ENCODE measurements at places on chromosomes 4 and X. TPM values are rescaled to one million over a fixed set of nuclear protein-coding genes. Genes with fewer than 3 reads are reported as not detected.

DNA sequence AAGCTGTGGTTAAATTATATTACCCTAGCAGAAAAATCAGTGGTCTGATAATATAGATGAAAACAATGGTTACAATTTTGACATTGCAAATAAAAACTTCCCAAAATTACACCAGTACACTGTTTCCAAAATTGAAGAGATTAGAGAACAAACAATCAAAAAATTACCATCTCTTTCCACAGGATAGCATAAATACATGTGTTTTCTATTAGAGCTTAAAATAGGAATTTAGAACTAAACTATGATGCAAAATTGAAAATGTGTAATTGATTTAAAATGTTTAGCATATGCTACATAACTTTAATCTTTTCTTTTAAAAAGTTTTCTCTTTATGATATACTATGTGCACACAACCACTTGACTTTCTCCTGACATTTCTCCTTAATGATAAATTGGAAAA, 6.7 kb downstream of the EDNRA start:
- no peak for DNase-seq

Gene GAGE12C
- not detected for total RNA-seq

DNA sequence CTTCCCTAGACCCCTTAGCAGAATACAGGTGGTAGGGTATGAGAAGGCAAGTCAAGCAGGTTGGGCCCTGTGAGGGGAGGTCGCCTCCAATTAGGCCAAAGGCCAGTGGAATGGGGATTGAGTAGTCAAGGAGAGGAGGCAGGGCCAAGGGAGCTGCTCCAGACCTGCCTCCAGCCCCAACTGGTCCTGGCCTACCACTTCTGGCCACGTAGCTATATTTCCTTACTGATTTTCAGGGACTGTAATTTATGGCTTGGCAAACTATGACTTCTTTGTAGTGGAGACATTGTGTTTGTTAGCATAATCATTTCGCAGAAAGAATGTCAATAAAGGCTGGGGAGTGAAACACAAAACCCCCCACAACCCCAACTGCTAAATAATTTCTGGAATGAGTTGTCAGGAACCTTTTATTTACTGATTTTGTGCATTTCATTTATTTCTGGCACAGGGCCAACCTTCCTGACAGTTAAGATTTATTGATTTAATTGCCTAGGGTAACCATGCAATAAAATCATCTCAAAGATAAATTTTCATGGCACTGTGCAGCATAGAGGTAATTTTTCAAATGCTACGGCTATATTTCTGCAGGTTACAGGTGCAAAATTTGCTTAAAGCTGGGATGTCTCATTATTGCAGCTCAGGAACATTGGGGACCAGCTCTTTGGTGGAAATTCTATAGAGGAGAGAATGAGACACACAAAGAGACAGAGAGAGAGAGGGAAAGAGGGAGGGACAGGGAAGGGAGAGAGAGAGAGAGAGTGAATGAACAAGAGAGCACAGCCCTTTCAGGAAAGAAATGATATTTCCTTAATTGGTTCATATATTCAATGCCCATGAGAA, 494.9 kb downstream of the IDS start:
- DNase-seq: no peak

DNA sequence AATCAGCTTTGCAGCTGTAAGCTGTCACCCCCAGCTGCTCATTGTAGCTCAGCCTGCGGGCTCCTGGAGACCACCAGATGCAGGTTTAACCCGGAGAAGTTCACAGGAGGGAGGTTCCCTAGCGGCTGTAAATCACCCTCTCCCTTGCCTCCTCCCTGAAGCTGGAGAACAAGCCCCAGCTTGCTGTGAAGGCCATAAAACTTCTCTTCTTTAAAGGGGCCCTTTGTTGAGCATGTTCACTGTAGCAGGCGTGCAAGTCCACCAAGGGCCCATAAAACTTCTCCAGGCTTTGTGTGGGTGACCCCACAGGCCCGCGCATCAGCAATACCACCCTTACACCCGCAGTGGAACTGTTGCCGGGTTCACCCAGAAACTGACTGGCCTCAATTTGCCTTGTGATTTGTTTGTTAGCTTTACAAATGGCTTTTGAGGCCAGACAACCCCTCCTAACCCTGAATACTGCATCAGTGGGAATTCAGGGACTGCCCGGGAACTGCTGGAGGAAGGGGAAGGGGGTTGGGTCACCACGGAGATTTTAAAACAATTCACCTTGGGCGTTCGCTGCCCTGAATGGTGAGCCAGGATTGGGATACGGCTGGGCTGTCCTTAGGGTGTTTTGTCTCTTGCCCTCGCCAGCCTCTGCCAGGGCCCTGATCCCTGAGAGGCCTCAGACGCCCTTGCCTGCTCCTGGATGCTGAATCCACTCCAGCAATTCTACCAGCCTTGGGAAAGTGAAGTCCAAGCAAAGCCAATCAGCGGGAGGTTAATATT, 49.5 kb upstream of the ATP6AP2 start:
- DNase-seq: no peak

Gene SPIN2A
- 0.54 TPM for total RNA-seq

GRCh38 chr4:48112017-48112667, 21.9 kb downstream of the TXK start:
- peak; percentile 38 for DNase-seq

Gene FAM236C
- total RNA-seq: not detected

Gene IL3RA
- total RNA-seq: 0.37 TPM

- DNase-seq: no peak
Observed at GRCh38 chr4:74931376-74931775, 1.5 kb upstream of the PARM1 start.

DNA sequence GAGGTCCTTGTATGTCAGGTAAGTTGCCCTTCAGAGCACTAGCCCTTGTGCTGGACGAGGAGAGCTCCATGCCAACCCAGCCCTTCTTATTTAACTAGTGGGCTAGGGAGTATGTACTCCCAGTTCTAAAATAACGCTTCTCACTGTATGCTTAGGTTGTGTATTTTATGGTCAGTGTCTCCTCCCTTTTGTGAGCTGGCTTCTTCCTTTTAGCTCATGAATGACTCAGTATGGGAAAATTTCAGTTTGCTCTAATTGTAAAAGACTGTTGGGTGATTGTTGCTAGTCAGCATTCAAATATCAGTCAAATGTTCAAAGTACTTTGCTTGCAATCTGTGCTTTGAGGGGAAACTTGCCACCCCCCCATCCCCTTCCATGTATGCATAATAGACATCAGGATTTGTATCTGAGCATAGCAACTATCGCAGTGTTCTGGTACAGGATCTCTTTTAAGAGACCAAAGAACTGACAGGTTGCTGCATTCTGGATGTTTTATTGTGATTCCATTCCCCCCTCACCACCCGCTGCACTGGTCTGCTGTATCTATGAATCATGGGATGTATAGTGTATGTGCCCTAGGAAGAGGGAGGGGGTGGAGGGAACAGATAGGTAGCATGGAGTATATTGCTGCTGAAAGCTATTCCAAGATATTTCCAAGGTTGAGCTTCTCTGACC, 34.7 kb downstream of the DLG3 start:
- no peak for DNase-seq

- no peak for DNase-seq
Observed at GRCh38 chrX:135009057-135009610, 13.2 kb downstream of the RTL8B start.

Gene TLR10
- total RNA-seq: not detected

DNA sequence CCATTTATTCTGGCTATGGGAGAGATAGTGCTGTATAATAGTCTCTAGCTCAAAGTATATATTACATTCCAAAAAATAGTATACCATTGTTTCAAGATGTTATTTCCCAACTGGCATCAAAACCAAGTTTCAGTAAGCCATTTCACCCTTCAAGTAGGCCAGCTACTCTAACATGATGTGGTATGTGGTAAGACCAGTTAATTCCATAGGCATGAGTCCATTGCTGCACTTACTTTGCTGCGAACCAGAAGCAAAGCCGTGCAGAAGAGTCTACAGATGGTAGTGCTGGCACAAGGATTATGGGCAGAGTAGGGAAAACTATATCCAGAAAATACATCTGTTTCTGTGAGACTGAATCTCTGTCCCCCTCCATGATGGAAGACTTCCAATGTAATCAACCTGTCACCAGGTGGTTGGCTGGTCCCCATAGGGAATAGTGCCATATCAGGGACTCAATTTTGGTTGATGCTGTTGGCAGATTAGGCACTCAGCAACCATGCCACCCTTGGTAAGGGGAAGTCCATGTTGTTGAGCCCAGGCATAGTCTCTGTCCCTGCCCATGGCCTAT, 49.8 kb upstream of the HSD17B10 start:
- no peak for DNase-seq

- no peak for DNase-seq
Observed at GRCh38 chrX:108380222-108380621, 58.0 kb downstream of the COL4A6 start.

DNA sequence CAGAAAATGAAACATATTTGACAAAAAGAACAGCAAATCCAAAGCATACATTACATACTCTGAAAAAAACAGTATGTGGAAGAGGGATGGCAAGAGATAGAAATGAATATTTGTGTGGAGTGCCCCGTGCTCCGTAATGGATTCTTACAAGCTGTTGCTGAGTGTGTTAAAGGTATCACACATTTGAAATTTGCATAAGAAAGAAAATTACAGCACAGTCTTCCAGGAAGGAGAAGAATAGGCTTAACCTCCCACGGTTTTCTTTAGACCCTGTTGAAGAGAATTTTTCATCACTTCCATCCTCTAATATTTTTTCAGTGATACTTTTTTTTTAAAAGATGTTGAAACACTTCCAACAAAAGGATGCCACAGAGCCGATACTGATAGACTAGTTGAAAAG, 1489.4 kb downstream of the RAPGEF2 start:
- DNase-seq: no peak

Gene HTN3
- not detected for total RNA-seq

Gene MEPE
- not detected for total RNA-seq

DNA sequence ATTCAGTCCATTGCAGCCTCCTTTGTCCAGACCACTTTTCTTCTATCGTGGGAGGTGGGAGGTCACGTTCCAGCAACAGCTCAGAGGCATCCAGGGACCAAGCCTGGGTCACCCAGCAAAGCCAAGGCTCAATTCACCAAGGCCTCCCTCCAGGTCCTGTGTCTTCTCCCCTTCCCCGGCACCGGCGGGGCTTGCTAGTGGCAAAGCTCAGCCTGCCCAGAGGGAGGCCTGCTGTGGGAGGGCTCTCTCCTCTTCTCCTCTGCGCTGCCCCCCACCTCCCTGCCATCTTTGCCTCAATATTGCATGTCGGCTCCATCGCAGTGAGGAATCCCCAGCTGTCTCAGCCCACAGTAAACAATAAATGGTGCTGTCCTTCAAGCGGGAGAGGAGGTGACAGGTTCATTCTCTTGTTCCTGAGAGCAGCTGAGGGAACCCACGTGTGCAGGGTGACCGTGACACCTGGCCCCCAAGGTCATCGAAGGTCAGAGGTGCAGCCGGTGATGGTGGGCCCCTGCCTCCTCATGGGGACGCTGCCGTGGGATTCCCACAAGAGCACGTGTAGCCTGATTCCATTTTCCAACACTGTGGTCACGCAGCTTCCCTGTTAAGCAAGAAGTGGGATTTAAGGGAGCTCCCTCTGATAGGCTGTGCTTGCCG, 111.5 kb upstream of the PSAPL1 start:
- no peak for DNase-seq

DNA sequence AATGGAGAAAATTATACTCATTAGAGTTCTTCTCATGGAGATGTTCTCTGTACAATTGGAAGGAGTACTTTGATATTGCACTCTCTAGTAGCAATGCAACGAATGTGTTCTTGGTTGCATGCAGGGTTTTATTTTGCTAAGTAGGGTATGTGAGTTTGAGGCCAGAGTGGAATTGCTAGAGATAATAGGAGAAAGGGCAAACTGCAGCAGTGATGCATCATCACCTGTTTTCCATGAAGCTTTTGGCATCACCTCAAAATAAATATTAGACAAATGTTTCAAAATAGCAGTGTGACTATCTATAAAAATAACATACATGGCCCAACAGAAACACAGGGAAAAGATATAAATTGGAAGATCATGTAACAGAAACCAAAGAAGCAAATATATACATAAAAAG, 93.3 kb downstream of the TIGD2 start:
- DNase-seq: no peak

- DNase-seq: no peak
Observed at GRCh38 chr4:168685136-168685809, 188.4 kb downstream of the PALLD start.

- DNase-seq: no peak
Observed at GRCh38 chr4:154307451-154307850, 184.1 kb downstream of the DCHS2 start.

Gene DSPP
- not detected for total RNA-seq

All from activated CD4-positive, alpha-beta T cell treated with anti-CD3 and anti-CD28 coated beads for 36 hours (primary cell).